NCI-H524 (cell line): ENCODE measurements at places on chromosomes 3 and 15.

GRCh38 chr3:42892807-42893206, 13.1 kb upstream of the ZNF662 start:
- no peak for DNase-seq

GRCh38 chr3:79597709-79598108, 170.1 kb downstream of the ROBO1 start:
- no peak for DNase-seq

- DNase-seq: no peak
These were observed 859.0 kb upstream of the ARPP21 start for GRCh38 chr3:34780294-34780693.

DNA sequence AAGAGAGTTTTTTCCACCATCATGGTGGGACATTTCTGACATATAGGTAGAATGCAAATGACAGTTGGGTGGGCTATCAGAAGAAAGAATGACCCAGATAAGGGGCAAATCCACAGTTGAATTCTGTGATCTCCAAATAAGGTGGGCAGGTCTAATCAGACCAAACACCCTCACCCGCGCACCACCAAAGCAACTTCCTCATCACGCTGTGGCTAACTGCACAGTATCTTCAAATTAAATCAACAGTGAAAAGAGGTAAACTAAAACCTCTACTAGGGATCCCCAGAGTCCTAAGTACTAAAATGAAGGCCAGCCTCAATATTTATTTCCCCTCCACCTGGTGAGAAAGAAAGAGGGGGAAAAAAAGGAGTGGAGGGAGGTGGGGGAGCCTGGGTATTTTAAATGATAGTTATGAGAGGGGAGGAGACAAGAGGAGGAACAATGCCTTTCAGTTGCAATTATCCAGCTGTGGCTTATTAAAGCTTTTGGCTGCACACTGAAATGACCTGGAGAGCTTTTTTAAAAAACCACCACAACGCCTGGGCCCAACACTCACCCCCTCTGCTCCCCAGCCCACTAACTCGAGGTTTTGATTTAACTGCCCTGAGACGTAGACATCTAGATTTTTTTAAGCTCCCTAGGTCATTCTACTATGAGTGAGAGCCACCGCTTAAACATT, 61.0 kb downstream of the LRIG1 start:
- no peak for DNase-seq

GRCh38 chr3:194998948-194999347, 272.0 kb downstream of the XXYLT1 start:
- no peak for DNase-seq

DNA sequence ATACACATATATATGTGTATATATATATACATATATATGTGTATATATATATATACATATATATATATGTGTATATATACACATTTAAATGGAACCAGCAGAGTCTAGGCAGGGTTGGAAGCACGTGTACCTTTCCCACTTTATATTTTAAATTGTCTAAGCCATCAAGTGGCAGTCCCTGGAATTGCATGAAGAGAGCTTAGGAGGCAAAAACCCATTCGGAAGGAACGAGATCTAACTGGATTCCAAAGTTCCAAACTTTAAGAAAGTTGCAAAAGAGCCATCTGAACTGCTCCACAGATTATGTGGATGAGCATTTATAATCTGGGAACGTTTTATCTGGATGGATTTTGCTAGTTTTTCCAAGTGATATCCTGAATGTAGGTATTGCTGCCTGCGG, 186.5 kb downstream of the FOXP1 start:
- DNase-seq: peak; percentile 38

GRCh38 chr15:59298854-59299250, 73.8 kb downstream of the MYO1E start:
- no peak for DNase-seq

DNA sequence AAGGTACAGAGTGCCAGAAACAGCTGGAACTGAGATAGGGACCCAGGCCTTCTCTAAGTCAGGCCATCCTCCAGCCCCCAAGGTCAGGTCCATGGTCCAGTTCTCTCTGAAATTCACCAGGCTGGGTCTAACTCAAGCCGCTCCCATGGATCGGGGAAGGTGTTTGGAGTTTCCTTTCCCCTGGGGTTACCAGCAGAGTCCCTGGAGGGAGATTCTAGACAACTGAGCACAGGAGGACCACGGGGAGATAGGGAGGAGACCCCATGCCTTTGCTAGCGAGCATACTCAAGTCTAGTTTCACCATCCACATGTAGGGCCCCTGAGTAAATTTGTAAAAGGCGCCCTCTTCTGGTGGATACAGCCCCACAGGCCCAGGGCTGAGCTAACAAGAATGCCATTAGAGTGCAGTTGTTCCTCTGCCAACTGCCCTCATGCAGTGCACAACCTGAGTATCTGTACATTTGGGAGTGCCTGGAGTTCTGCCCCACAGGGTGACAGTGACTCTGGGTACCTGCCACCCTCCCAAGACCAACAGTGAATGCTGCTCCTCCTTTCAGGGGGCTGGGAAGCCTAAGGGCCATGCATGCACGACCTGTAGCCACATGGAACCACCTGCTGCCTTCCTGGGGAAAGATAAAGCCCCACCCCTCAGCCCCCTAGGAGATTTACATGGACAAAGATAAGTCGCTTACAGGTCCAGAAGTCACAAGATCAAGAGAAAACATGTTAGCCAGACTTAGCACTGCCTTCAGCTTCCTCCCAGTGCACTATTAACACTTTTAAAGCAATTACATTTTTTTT, 89.0 kb downstream of the IQSEC1 start:
- peak; percentile 81 for DNase-seq

- no peak for DNase-seq
These were observed 151.6 kb upstream of the MEF2A start for GRCh38 chr15:99413955-99414754.

- peak; percentile 69 for DNase-seq
These were observed 208.5 kb downstream of the TBL1XR1 start for GRCh38 chr3:176988795-176989194.

DNA sequence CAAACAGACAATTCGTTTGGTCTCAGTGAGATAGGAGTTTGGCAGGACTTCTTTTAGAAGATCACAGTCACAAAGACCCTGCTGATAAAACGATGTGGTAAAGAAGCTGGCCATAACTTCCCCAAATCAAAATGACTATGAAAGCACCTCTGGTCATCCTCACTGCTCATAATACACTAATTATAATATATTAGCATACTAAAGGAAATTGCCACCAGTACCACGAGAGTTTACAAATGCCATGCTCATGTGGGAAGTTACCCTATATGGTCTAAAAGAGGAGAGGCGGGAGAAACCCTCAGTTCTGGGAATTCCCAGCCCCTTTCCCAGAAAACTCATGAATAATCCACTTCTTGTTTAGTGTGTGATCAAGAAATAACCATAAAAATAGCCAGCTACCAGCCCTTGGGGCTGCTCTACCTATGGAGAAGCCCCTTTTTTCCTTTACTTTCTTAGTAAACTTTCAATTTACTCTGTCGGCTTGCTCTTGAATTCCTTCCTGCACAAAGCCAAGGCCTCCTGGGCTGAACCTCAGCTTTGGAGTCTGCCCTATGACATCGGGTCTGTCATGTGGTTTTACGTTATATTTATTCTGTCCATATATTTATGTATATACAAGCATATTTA, 115.8 kb upstream of the IGSF10 start:
- no peak for DNase-seq

- DNase-seq: no peak
These were observed 25.7 kb downstream of the TKT start for GRCh38 chr3:53230041-53230621.

DNA sequence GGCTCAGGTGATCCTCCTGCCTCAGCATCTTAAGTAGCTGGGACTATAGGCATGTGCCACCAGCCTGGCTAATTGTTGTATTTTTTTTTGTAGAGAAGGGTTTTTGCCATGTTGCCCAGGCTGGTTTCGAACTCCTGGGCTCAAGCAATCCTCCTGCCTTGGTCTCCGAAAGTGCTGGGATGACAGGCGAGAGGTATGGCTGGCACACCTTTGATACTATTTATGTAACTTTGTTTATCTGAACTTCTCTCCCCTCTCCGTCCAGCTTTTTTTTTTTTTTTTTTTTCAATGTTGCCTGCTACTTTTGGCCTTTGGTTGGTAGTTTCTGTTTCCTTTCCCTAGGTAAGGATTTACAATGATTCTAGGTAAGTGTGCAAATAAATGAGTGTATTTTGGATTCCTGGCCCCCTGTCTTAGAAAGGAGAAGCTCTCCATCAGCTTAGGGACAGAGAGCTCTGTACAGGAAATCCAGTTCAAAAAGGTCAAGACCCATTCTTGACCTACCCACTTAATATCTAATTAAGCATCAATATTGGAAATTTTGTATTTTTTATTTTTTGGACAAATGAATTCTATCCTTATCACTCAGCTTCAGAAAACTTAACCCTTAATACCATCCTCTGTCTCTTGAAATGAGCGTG, 6.8 kb downstream of the ARL6IP5 start:
- DNase-seq: no peak

DNA sequence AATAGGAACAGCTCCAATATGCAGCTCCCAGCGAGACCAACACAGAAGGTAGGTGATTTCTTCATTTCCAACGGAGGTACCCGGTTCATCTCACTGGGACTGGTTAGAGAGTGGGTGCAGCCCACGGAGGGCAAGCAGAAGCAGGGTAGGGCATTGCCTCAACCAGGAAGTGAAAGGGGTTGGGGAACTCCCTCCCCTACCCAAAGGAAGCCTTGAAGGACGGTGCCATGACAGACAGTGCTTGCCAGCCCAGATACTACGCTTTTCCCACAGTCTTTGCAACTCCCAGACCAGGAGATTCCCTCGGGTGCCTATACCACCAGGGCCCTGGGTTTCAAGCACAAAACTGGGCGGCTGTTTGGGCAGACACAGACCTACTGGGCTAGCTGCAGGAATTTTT, 576.9 kb upstream of the NECTIN3 start:
- DNase-seq: no peak

- DNase-seq: no peak
These were observed 154.3 kb downstream of the PLCL2 start for GRCh38 chr3:17038900-17039553.

DNA sequence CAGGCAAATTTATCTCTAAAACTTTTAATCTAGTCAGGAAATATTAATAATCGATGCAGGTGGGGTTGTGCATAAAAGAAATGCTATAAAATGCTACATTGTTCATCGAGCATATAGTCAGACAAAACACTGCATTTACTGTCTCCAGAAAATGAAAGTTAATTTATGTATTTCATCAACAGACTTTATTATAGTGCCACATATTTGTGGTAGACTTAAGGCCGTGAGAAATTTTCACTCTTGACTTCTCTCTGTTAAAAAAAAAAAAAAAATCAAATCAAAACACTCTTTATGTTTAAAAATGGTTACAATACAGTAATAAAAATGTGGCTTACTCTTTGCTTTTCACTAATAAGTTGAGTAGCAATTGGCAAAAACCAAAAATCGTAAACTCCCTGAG, 67.4 kb downstream of the RBMS3 start:
- no peak for DNase-seq

DNA sequence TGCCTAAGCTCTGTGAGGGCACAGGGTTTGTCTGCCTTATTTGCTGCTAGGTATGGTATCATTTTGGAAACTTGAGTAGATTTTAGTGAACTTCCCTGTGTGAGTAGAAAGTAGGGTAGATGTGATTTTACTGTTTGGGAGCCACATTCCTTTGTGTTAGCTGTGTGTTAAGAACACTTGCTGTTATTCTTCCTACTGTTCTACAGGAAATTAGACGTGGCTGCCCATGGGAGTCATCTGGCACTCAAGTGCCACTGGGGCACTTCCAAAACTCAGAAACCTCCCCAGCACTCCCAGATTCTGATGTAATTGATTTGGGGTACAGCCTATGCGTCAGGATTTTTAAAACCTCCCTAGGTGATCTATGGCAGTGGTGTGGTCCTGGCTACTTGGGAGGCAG, 369.9 kb upstream of the C2CD4B start:
- no peak for DNase-seq

- no peak for DNase-seq
These were observed 1109.1 kb downstream of the OTOL1 start for GRCh38 chr3:162605651-162606204.

GRCh38 chr15:60065951-60066350, 61.8 kb downstream of the FOXB1 start:
- DNase-seq: no peak

- DNase-seq: no peak
These were observed 61.3 kb upstream of the MME start for GRCh38 chr3:155018621-155019330.

DNA sequence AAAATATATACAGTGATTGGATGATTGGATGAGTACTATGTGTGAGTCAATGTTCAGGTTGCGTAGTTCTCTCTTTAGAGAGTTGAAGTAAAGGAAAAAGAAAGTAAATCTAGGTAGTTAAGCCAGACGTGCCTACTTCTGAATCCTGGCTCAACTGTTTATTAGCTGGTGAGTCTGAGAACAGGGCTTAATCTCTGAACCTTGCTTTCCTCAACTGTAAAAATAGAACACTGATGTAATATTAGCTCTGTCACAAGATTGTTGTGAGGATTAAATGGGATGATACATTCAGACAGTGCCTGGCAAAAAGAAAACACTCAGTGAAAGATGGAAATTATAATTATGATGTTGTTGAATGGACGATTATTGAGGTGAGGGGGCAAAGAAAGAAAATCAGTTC, 413.4 kb downstream of the MAGI1 start:
- DNase-seq: no peak

GRCh38 chr3:14453876-14454638, 51.7 kb downstream of the SLC6A6 start:
- DNase-seq: no peak

DNA sequence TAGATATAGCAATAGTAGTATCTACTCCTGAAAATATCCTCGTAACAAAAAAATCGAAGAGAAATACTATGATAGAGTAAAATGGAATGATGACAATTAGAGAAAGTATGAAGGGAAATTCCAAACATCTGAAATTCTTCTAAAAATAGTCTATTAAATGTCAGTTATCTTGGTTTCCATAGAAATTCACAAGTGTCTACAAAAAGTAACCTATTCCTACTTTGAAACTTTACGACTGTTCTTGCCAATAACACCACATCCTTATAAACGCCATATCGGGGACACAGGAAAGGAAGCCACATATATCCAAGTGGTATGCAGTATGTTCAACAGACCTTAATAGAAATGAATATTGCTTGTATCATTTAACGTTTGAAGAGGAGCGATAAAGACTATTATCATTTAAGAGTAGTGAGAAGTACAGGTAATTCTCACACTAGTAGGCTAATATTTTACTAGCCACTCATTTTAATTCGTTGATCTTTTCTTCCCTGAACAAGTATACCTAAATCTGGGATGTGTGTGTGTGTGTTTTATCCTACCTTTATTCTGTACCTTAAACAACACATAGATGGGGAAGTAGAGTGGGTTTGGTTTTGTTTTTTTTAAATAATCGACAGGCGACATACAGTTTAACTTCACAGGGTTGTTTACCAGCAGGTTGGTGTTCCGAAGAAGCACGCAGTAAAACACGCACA, 1.2 kb downstream of the GPR176 start:
- DNase-seq: no peak

DNA sequence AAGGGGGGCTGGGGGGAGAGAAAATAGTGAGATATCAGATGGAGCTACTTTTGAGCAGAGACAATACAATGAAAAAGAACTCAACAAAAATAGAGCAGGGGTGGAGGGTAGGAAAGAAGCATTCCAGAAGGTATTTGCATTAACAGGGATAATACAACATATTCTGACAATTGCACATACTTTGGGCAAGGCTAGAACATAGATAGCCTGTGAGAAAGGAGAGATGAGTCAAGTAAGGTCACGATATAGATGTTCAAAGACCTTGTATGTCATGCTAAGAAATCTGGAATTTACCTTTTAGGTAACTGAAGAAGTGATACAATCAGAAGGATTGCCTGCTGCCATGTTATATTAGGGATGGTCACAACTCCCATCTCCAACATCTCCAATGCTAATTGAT, 155.2 kb downstream of the GSK3B start:
- no peak for DNase-seq

- DNase-seq: no peak
These were observed 5.9 kb downstream of the ZBTB11 start for GRCh38 chr3:101671014-101671413.
